ENCODE measurements at places on chromosomes 5 and 9.
A peak's percentile ranks its signal among the peaks of the same experiment; 100 is the strongest.

DNA sequence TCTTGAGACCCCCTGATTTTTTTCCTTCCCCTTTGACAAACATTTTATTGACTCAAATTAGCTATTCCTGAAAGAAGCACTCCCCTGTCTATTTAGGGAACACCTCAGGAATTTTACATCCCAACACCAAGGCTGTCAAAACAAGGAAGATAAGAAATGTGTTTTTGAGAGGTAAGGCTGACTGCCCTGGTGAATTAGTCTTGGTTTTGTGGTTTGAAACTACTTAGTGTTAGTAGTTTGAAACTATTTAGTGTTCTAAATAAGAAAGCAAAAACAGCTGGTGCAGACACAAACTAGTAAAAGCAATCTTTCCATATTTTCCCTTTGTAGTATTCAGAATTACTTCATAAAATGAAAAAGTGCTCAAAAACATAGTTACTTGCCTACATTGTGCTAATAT, 120.7 kb downstream of the PCSK1 start:
- DNase-seq, result no peak

DNA sequence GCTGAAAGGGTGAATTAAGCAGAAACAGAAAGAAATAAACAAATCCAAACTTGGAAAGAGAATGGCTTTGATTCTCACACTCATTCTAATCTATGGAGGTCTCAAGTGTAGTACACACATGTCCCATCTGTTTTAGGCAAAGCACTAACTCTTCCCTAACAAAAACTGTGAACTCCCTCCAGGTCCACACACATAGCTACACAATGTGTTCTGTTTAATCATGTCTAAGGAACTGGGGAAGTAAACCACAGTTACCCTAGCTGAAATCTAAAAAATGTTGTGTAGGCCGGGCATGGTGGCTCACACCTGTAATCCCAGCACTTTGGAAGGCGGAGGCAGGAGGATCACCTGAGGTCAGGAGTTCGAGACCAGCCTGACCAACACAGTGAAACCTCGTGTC, 118.7 kb upstream of the FST start:
- no peak for DNase-seq

GRCh38 chr5:45113726-45114125, 305.0 kb downstream of the MRPS30 start:
- no peak for DNase-seq

GRCh38 chr5:100903039-100903887, at the start of gene ST8SIA4:
Gene ST8SIA4 (minus strand): TSS chr5:100903282. CDS start chr5:100902955, 327 bp downstream.
- DNase-seq, result peak; percentile 79

DNA sequence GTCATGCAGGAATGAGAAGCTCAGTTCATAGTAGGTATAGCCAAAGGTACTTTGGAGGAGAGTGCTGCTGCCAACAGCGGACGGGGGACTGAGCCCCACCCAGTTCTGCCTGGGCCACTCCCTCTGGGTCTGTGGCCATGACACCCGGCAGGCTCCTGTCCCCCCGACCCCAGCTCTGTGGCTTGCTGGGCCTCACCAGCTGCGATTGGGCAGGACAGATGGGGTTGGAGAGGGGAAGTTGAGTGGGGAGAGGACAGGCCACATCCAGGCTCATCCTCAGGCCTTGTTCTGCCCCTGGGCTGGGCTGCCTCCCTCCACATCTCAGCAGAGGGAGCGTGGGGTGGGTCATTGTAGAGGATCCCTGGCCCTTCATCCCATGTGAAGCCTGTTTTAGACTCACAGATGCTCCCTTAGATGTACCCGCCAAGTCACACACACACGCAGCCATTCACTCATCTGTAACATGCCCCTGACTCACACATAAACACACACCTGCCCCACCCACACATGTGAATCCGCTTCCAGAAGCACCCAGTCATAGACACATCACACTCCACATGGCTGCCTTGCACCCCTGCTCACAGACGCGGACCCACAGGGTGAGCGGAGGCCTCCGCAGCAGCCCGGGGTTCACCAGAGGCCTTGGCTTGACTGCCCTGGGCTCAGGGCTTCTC, 48.8 kb downstream of the NTNG2 start:
- DNase-seq, result no peak

GRCh38 chr5:102959055-102959454, 160.9 kb downstream of the GIN1 start:
- no peak for DNase-seq

DNA sequence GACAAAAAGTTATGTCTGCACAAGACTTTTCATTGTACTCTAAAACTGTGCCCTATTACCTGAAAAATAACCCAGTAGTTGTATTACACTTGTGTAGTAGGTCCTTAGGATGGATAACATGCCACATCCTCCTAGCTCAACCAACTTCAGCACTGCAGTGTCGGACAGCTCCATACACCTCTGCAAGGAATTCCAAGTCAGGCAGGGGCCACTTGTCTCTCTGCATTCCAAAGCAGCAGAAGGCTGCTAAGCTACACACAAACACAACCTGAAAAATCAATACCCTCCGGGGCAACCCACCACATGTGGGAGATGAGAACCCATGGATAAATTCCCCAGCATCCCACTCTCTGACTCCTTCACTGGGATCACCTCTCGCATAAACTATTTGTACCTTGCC, 50.2 kb downstream of the MED10 start:
- DNase-seq, result peak; percentile 24

GRCh38 chr9:1536522-1537170, 478.5 kb upstream of the SMARCA2 start:
- no peak for DNase-seq

GRCh38 chr5:137565450-137565849, 66.3 kb upstream of the SPOCK1 start:
- DNase-seq, result no peak

- DNase-seq, result no peak
Measured at GRCh38 chr9:109109967-109110328, 9.8 kb downstream of the TMEM245 start.

DNA sequence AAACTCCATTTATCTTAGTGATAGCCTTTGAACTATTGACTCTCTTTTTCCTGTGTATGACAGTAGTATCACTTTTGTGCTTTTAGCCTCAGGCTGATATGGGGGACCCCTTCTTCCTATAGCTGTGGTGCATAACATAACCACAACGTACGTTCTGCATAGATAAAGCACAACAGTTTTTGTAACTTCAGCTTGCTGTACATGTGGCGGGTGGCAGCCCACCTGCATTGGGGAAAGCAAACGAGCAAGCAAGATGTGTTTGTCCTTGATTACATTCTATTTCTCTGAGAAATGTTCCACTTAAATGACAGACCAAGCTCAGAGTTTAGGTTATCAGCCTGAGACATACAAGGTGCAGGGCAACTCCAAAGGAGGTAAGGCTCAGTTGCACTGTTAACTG, 309.4 kb downstream of the KDM4C start:
- no peak for DNase-seq

GRCh38 chr5:6868171-6868570, 154.9 kb downstream of the TENT4A start:
- peak; percentile 49 for DNase-seq

DNA sequence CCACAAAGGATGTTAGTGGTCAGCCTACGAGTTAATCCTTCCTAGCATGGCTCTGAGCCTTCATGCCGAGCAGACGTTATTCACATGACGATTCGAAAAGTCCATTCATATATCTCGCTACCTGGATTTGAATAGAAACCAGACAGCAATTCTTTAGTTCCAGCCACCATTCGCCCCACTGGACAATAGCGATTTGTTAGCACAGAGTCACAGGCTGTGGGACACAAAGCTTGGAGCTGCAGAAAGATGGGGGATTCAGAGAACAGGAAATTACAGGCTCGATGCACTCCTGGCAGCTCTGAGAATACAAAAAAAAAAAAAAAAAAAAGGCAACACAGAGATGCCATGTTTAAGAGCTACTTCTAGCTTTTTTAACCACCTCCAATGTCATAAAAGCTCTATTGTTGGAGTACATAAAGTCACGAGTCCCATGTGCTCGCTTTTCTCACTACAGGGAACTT, 110.7 kb downstream of the NR6A1 start:
- no peak for DNase-seq

DNA sequence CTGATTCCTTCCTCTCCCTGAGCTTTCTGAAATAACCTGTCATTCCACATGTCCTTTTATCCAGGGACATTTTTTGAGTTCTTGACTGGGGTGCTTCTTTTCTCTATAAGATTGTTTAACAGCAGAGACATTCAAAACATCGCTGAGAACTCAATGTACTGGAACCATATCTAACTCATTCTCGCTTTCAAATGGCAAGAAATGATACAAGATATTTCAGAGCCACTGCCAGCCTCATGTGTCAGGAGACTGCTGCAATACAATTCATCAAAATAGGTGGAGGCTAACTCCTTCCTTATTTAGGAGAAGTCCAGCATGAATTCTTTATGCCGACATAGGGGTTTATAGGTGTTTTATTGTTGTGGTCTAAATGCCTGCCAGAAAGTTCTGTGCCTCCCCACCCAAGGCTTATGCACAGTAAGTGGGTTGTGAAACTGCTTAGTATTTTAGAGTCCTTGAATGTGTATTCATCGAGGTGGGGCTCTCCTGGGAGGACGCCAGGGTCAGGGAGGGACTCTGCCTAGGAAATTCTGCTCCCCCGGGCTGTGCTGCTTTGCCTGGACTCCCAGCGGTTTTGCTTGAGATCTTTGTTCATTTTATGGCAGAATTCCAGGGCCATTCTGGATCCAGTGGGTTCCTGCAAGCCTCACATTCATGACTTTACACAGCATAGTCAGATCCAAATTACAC, 53.9 kb downstream of the ZNF474 start:
- peak; percentile 86 for DNase-seq

DNA sequence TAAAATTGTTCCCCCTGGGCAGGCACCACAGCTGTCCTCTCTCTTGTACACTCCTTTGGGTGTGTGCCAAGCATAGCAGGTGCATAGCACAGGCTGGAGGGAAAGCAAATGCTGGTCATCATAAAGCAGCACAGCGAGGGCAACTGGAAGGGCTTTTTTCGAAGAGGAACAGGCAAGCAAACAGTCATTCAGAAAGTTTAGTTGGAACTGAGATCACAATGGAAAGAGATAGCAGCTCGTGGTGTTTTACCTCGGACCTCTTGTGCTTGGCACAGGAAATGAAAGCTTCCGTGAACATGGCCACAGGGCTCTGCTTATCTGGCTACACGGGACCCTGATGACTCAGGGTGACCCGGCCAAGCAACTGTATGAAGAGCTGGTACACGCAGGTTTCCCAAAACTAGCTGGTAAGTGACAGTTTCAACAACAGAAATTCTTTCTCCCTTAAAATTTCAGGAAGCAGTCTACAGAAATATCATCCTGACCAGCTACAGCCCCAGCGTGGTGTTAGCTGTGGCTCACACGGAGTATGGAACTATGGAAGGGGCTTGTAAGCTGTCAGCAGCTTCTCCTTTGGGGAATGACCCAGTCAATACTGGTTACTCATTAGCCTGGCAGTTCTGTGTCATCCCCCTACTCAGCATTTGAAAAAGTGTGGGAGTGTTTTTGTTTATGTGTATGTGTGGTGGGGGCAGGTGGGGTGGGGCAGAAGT, 48.1 kb downstream of the POC5 start:
- no peak for DNase-seq

GRCh38 chr9:122579874-122580273, 3.3 kb downstream of the OR1L8 start:
- no peak for DNase-seq

DNA sequence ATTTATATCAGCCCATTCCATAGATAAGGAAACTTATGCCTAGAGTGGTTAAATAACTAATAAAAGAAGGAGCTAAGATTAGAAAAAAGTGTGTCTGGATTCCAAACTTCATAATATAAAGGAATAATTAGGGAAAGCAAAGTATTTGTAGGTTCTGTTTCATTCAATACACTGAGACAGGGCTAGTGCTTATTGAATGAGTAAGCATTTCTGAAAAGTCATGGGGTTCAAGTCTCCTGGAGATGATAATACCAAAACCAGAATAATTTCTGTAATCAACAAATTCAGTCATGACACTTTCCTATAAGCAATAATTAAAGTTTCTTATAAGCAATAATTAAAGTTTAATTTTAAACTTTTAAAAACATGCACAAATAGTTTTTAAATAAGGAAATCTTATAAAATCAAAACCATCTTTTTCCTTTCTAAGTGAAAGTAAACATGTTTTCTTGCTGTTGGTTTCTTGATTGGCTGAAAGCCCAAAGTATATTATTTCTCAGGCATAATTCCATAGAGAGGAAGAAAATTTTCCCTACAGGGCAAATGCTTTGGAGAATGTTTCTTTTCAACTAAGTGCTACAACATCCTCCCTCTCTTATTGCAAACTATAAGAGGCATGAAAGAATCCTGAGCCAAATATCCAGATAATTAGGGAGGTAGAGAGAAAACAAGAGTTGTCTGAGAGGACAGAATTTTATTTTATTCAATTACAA, 510.2 kb downstream of the PRELID2 start:
- no peak for DNase-seq

GRCh38 chr5:22644859-22645258, 208.3 kb downstream of the CDH12 start:
- no peak for DNase-seq

DNA sequence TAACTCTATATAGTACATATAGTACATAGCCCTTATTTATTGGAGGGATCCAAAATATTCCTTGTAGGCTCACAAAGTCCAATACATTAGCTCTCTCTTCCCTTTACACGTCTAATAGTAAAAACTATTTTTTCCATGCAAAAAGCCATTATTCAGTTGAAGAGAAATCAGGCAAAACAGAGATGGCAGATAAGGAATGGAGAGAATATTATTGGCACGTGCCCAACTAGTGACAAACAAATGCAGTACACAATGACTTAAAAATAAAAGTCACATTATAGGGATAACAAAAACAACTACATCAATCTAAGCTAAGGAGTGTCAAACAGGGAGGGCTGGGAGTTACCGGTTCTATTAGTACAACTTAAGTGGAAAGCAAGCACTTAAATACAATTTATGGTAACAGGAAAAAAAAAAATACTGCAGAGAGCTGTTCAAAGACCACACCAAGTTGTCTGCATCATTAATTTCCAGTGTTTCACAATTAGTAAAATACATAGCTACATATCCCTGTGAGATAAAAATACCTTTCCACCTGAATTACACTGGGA, 4.1 kb upstream of the SCAI start:
- no peak for DNase-seq

GRCh38 chr9:81664638-81665222, 24.6 kb downstream of the TLE1 start:
- DNase-seq, result no peak

DNA sequence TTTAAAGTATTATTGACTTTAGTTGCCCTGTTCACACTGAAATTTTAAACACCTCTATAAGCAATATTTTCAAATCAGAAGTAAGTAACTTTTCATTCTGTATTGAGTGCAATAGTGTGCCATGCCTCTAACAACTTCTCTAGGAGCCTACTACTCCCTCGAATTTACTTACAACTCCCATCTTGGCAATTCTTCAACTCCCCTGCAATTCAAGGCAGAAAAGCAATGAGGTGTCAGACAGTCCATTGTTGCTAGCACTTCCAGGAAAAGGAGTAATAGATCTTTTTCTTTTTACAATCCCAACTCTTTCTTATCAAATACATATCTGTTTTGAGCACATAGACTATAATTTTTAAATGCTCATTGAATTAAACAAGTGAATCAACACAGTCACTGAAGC, 222.7 kb upstream of the PUM3 start:
- DNase-seq, result no peak
